ENCODE measurements at places on chromosomes 1 and 21.

DNA sequence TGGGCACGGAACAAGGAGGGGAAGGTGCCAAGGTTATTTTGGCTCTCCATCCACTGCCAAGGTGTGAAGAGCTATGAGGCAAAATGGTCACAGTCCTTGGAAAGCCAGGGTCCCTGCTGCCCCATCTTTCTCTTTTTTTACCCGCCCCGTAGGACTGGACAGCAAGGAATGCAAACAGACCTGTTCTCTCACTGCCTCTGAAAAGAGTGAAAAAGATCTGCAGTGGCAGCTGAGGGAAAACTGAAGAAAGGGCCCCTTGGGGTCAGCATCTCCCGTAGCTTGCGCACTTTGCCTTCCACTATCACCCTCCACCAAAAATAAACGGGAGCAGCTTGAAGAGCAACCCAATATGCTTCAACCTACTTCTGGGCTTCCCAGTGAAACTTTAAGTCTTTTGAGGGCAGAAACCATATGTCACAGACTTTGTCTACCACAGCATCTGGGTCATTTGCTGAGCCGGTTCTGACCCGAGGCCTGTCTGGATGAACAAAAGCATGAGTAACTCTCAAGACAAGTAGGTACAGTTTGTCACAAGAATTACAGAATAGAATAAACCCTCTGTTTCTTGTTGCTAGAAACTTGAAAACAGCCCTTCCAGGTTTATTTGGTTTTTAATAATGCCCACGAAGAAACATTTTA lies 9.4 kb upstream of the KIF14 start:
- no peak for DNase-seq

- no peak for DNase-seq
Observed at GRCh38 chr1:215497528-215497927, 69.6 kb upstream of the KCTD3 start.

GRCh38 chr1:215482079-215482478 lies 85.0 kb upstream of the KCTD3 start:
- no peak for DNase-seq

GRCh38 chr1:60126723-60127122 lies 53.2 kb upstream of the C1orf87 start:
- no peak for DNase-seq

GRCh38 chr21:39182016-39182415 lies 1.2 kb downstream of the PSMG1 start:
- DNase-seq: no peak

DNA sequence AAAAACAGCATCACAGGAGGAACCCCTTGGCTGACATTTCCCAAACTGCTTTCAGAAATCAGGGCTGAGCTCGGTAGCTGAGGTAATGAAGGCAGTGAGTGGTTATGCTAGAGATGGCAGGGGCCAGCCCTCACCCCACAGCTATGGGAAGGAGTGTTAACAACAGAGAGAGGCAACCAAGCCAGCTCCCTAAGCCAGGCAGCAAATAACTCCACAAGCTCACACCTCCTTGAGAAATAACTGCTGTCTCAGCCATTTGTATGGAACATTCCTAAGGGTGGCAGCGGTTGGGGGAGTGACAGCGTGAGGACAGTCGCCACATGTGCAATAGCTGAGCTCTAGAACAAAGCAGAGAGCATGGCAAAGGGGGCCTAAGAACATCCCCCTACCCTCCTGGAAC lies 42.6 kb downstream of the LMX1A start:
- no peak for DNase-seq

GRCh38 chr1:85146972-85147359 lies 53.9 kb downstream of the SYDE2 start:
- DNase-seq: no peak

DNA sequence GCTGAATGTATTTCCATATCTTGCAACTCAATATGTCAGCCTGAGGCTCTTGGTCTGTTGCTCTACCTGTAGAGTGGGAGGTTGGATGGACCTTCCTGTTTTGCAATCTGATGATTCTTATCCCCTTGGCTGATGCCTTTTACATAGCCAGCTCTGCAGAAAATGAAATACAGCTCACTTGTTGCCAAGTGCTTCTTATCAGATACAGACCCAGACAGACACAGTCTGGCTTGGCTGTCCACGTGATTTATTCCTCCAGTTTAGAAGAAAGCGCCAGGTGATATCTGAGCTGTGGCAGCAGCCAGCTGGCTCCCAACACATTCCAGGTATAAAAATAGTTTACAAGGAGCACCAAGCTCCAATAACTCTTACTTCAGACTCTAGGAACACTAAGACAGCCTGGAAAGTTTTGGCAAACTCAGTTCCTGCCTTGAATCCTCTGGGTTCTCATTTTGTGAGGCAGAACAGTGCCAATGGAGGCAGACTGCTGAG lies 479.2 kb upstream of the USP24 start:
- no peak for DNase-seq

DNA sequence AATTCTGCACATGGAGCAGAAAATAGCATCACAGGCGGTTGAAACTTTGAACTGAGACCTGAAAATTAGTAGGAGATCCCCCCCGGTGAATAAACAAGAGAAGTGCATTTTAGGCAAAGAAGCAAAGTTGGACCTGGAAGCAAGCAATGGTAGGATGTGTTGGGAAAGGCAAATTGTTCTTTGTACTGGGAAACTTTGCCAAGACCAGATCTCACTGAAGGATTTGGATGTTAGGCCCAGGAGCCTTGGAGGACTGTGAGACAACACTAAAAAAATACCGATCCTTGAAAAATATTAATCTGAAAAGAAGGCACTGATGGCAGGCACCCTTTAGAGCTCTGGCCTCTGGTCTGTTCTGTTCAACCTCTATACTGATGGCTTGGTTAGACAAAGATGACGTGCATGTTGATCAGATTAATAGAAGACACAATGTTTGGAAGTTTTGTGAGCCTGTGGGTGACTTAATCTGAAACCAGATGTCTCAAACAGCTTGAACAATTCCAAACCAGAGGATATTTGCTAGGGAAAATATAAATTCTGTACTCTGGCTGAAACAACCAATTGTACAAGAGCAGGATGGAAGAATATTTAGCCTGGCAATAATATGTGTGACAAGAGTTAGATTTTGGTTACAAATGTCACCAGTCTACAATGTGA lies 108.4 kb downstream of the ROR1 start:
- DNase-seq: no peak

DNA sequence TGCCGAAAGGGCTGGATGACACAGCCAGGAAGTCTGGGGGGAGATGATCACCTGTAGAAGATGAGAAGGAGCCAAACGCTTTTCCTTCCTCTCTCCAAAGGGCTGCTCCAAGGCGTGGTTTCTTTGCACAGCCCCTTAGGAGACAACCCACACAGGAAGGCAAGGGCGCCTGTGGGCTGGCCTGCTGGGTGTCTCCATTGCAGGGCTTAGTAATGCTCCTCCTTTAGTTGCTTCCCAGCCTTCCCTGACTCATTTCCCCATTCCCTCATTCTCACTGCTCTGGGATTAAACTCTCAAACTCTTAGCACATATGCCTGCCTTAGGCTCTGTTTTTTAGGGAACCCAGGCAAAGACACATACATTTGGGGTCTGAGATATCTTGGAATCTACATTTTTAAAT lies 1.7 kb upstream of the CLCA1 start:
- DNase-seq: no peak

DNA sequence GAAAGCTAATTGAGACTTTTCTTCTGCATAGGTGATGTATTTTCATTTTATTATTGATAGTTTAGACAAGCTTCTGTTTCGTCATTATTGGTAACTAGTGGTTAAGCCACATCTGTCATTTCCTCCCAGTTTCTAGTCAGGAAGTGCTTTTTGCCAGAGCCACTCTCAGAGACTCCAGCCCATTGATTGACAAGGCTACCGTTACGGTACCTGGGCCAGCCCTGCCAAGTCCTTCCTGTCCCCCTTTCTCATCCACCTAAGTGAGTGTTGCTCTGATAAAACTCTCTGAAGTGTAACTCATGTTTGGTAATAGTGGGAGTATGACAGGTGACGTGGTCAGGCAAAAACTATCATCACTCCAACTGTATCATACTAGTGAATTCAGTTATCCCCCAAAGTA lies 29.6 kb upstream of the AGL start:
- DNase-seq: no peak

GRCh38 chr1:52592637-52593323 lies 9.4 kb upstream of the GPX7 start:
- DNase-seq: no peak

DNA sequence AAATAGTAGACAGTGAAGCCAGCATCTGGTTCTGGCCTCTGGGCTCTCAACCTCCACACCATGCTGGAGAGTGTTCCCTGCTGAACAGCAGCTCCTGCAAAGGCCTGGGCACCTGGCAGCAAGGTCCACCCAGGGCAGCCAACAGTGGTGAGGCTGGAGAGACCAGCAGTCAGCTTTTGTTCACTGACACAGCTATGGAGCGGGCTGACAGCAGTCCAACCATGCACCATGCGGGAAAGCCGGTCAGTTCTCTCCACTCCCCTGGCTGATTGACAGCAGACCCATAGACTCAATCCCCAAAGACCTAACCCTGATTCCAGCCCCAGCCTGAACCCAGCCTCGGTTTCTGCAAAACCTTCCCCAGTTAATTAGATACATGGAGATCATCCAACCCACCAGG lies 49.0 kb downstream of the KLHDC7A start:
- no peak for DNase-seq

DNA sequence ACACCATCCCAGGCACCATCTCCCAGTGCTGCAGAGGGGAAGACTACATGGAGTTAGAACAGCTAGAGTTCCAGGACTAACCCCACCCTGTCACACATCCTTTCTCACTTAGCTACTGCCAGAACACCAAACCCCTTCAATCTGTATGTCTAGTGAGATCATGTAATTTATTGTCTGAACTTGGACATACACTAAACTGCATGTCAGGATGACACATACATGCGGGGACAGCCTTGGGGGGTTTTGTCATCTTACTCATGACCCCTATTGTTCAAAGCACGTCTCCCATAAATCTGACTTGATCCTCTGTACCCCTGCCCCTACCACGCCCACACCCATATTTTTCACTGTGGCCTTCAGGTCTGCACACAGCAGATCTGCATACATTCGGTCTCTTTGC lies 71.3 kb downstream of the GABPA start:
- DNase-seq: no peak

DNA sequence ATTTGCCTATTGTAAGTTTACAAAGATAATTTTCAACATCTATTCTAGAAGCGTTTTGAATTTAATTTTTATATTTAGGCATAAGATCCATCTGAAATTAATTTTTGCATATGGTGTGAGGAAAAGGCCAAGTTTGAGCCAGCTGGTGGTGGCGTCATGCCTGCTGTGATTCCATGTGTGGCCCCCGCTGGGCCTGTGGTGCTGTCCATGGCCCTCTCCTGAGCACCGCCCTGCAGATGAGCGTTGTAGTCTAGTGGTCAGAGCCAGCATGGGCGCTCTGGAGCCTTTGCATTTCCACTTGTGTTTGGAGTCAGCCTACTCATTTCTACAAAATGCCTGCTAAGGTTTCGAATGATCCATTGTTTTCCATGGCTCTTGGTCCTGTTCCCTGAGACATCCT lies 22.7 kb downstream of the PRSS38 start:
- DNase-seq: no peak

GRCh38 chr1:227265891-227266290 lies 52.4 kb downstream of the CDC42BPA start:
- DNase-seq: no peak

GRCh38 chr1:186404454-186405051 lies 28.9 kb downstream of the ODR4 start:
- DNase-seq: no peak

GRCh38 chr1:154609398-154610380 lies 1.7 kb upstream of the ADAR start:
- no peak for DNase-seq

DNA sequence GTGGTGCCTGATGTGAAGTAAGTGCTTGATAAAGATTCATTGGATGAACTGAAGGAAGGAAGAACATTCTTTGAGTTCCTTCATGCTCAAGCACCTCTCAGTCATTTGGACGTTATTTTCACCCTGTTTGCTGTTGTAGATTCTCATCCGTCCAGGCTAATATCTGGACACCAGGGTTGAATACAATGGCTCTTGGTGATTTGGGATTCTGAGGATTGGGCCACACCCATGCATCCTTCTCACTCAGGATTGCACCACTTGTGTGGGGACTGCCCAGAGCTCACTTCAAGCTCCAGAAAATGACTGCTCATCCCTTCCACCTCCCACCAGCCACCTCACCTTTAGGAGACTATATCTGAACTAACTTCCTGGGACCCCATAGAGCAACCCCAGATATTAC lies 117.1 kb upstream of the IPO9 start:
- no peak for DNase-seq

- DNase-seq: no peak
Observed at GRCh38 chr1:227786673-227787512, 28.6 kb upstream of the PRSS38 start.

DNA sequence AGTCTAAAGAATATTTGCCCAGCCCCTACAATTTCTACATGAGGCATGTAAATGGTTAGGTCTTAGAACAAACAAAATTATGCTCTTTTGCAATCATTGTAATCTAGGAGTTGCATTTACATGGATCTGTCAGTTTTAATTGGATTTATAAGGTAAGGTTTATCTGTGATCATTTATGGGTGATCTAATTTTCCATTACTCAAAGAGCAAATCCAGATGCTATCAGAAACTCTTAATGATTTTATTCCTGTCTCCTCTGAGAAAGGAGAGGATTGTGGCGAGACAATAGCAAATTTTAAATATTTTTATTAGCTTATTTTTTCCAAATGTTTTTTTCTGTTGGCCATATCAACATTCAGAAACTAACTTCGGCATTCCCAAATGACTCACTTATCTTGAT lies 14.2 kb upstream of the NEGR1 start:
- DNase-seq: no peak

GRCh38 chr1:61318319-61319125 lies 236.2 kb downstream of the NFIA start:
- DNase-seq: no peak

- DNase-seq: no peak
Observed at GRCh38 chr1:9093091-9093490, 23.7 kb upstream of the SLC2A5 start.

DNA sequence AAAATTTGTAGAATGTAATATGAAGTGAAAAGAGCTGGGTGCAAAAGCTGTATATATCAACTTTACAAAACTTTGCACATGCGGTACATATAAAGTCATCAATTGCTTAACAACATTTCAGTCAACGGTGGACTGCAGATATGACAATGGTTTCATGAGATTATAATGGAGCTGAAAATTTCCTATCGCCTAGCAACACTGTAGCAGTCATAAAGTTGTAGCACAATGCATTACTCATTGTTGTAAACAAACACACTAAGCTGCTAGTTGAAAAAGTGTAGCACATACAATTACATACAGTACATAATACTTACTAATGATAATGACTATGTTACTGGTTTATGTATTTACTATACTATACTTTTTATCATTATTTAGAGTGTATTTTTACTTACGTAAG lies 64.0 kb downstream of the RGS7 start:
- no peak for DNase-seq

DNA sequence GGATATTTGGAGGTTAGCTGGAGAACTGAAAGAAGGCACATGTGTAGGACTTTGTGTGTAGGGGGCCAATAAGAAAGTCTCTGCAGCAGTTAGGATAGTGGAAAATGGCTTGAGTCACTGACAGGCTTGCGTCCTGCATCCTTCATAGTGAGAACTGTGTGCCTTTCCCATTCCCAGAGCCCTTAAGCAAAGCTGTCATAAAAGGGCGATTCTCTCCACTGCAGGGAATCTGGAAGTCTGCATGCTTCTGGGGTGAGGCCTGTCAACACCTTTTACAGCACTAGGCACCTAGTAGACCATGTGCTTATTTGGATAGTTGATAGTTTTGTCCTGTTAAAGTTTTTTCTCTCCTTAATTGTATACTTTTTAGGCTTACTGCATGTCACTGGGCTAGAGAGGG lies 39.4 kb upstream of the MACF1 start:
- no peak for DNase-seq

GRCh38 chr1:97960470-97960869 lies 39.6 kb upstream of the DPYD start:
- no peak for DNase-seq

Measured in stimulated activated CD8-positive, alpha-beta memory T cell treated with anti-CD3 and anti-CD28 coated beads, Interleukin-4, amount 100 ng/mL, for 4 hours (primary cell).